ENCODE measurements at places on chromosomes 3 and 15. TPM values are rescaled to one million over a fixed set of nuclear protein-coding genes. Genes with fewer than 3 reads are reported as not detected.

The HDGFL3 gene
- total RNA-seq = 10.9 TPM

The SLC28A2 gene
- total RNA-seq = not detected

The ZFAND6 gene
- total RNA-seq = 22.9 TPM

The CLDN18 gene
- 0.13 TPM for total RNA-seq

The GOLGA8G gene
- total RNA-seq = not detected

The PRICKLE2 gene
- not detected for total RNA-seq

The RPS27L gene
- 82.0 TPM for total RNA-seq

The ARGFX gene
- not detected for total RNA-seq

The HDC gene
- total RNA-seq = 0.29 TPM

The CD96 gene
- 28.3 TPM for total RNA-seq

The PLAAT1 gene
- not detected for total RNA-seq

The LINGO1 gene
- not detected for total RNA-seq

The RAB27A gene
- total RNA-seq = 108 TPM

The WDR93 gene
- total RNA-seq = not detected

The ATG3 gene
- 81.5 TPM for total RNA-seq

The STAB1 gene
- 0.73 TPM for total RNA-seq

The SPESP1 gene
- total RNA-seq = 0.76 TPM

The CCDC54 gene
- total RNA-seq = not detected

The CCR1 gene
- 1.2 TPM for total RNA-seq

The MYRIP gene
- not detected for total RNA-seq

The ZNF80 gene
- 0.29 TPM for total RNA-seq

The FOXB1 gene
- total RNA-seq = 0.46 TPM

The PLA2G4D gene
- total RNA-seq = not detected

The TRIM42 gene
- not detected for total RNA-seq

The TMIE gene
- total RNA-seq = 0.40 TPM

The CATSPER2 gene
- total RNA-seq = 3.4 TPM

The SYNPR gene
- not detected for total RNA-seq

The PPP1R14D gene
- not detected for total RNA-seq

The POLQ gene
- total RNA-seq = 2.9 TPM

The ZDHHC23 gene
- 3.9 TPM for total RNA-seq

Data from activated T-cell treated with anti-CD3 and anti-CD28 coated beads, Interleukin-2, amount 50 U/mL, for 4 hours (primary cell).